ENCODE measurements at places on chromosomes 16 and 17.

DNA sequence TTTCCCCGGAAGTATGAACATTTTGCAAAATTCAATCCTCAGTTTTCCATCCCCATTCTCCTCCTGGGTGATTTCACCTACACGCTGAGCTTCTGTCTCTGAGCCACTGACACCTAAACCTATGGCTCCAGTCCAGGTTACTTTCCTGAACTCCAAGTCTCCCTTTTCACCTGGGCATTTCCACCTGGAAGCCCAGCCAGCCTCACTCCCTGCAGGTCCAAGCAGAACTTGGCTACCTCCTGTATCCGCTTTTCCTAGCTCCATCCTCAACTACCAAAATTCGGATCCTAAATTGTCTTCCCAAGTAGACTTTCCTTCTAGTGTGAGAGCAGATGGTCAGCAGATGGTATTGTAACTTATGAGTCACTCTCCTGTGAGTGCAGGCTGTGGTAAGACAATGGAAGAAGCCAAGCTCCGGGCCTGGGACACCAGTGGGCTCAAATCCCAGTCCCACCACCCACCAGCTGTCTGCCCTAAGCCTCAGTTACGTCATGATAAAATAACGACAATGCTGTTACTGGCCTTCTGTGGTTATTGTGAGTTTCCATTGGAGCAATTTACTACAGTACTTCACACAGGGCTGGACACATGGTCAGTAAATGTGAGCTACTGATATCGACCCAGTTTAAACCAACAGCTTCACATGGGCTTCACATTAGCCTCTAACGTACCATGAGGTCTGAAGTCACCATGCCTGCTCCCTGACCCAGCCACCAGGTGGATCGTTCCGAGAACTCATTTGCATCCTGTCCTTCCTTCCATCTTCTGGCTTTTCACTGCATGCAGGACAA, 33.3 kb downstream of the PECAM1 start:
- DNase-seq: no peak

GRCh38 chr16:60166-60565, 6.5 kb downstream of the SNRNP25 start:
- DNase-seq: no peak

- no peak for DNase-seq
Measured at GRCh38 chr16:8867216-8867931, 1.4 kb downstream of the CARHSP1 start.

GRCh38 chr17:38753071-38753506, 548 bp downstream of the PSMB3 start:
- no peak for DNase-seq
